ENCODE measurements at places on chromosomes 3 and 15.
A peak's percentile ranks its signal among the peaks of the same experiment; 100 is the strongest.

GRCh38 chr3:197960694-197961581 is 921 bp downstream of the LMLN start:
- no peak for DNase-seq

DNA sequence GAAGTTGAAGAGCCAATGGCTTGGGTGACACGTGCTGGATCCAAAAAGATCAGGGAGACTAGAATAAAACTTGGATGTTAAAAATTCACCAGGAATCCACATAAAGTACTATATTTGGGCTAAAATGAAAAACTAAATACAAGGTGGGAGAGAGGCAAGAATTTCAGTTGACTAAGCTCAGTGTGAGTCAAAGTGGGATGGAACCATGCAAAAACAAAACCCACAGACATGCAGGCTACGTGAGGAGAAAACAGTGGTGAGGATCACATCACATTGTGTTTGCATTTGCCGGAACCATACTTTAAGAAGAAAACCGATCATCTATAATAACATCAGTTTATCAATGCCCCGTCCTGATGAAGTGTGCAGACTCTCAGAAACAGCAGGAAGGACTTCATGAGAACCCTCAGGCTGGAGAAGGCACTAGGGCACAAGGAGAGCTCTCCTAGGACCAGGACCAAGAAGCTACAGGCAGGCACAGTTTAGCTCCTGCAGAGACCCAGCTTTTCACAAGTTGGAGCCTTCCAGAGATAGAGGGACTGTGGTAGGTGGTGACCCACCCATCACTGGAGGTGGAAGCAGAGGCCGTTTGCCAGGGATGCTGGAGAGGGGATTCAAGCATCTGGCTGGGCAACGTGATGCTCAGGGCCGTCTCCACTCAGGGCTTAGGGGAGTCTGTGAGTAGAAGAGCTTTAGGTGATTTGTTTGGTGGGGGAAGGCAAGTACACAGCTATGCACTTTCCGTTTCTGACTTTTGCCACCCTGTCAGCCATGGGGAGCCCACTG is 29.0 kb upstream of the NR2E3 start:
- peak; percentile 32 for DNase-seq

DNA sequence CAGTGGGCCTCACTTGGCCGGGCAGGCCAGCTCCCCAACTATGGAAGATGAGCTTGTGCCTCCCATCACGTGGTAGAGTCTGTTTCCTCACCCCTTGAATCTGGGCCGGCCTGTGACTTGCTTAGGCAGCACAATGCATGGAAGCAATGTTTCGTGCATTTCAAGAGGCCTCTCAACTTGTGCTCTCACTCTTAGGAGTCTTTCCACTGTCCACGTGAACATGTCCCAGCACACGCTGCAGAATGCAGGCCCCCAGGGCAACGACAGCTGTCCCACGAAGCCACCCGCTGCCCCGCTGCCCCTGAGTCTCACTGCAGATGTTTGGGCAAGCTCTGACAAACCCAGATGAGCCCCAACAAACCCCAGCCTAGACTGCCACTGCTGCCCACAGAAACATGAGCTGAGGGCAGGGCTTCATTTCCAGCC is 27.2 kb upstream of the SLC41A3 start:
- DNase-seq = no peak

DNA sequence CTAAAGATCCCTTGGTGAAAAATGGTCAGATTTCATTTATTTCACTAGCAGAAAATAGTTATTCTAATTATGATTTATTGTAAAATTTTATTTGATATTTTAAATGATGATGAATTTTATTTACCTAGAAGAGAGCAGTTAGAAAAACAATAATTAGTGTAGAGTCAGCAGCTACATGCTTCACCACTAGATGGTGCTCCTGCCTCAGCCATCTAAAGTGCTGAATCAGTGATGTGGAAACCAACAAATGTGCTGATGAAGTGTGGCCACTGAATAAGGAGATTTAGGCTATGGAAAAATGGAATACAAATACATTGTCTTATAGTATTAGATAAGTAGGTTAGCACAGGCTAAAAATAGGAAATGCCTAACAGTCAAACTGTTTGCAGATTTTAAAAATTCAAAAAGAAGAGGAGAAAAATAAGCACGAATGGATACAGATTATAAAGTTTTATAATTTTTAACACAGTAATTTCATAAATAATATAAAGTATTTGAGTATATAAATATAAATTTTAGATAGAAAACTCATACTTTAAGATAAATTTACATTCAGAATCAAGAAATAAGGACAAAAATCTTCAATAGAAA is 109.8 kb downstream of the PPP2R3A start:
- peak; percentile 41 for DNase-seq

GRCh38 chr3:26108846-26109489 is 319.1 kb downstream of the OXSM start:
- DNase-seq = no peak

DNA sequence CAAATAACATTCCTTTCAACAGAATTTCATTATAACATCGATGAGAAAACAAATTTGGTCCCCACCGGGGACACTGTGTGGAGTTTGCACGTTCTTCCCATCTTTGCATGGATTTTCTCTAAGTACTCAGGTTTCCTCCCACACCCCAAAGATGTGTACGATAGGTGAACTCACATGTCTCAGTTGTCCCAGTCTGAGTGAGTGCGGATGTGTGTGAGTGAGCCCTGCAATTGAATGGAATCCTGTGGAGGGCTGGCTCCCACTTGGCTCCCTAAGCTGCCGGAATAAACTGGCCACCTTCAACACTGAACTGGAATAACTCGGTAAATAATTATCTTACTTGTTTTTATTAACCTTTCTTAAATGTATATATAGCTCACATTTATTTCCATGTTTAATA is 77.0 kb downstream of the TRANK1 start:
- no peak for DNase-seq
